ENCODE measurements at places on chromosomes 1 and 21.
A peak's percentile ranks its signal among the peaks of the same experiment; 100 is the strongest.

- DNase-seq: no peak
Measured at GRCh38 chr1:227911376-227911775, 36.4 kb downstream of the WNT9A start.

DNA sequence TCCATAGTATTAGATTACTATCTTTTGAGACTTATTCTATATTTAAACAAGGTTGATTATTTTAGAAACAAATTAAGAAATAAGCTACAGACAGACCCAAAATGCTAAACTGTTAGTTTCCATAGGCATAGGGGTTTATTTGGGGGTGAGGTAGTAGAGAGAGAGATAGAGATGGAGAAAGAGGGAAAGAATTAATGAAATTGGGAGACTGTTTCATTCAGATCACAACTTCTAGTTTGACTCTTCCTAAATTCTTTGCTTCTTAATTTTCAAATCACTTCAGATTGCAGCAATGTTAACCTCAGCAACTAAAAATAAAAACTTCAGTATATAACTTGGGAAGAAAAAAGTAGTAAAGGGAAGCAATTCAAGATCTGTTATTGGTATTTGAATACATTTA lies 3.4 kb downstream of the JUN start:
- DNase-seq: no peak

GRCh38 chr1:23402286-23403037 lies 22.1 kb downstream of the TCEA3 start:
- peak; percentile 26 for DNase-seq

GRCh38 chr21:41751611-41752011 lies 15.2 kb downstream of the RIPK4 start:
- no peak for DNase-seq

GRCh38 chr1:43660355-43660754 lies 10.4 kb downstream of the KDM4A start:
- no peak for DNase-seq

DNA sequence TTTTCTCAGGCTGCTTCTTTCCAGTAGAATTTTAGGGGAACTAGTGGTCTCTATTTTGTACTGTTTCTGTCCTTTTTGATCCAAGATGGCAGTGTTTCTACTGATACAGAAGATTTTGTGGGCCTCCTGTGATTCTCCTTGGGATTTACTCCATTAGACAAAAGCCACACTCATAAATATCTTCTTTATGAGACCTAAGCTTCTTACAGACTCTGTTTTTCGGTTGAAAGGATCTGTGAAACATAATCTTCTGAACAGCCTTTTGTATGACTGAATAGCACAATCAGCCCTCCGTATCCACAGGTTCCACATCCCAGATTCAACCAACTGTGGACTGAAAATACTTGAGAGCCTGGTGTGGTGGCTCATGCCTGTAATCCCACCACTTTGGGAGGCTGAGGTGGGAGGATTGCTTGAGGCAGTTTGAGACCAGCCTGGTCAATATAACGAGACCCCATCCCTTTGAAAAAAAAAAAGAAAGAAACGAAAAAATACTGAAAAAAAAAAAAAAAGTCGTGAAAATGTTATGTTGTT lies 10.8 kb upstream of the PSMD4 start:
- no peak for DNase-seq
